Pancreas (tissue), 10 donors: ENCODE measurements at places on chromosomes 16 and 17. TPM values are rescaled to one million over a fixed set of nuclear protein-coding genes. Genes with fewer than 3 reads are reported as not detected.

GRCh38 chr16:10561425-10561824 lies 19.0 kb downstream of the EMP2 start:
- DNase-seq, result no peak

Gene KREMEN2
- 0.16 TPM for total RNA-seq

Gene PLEKHH3
- total RNA-seq, result 26.3 TPM

- no peak for DNase-seq
Measured at GRCh38 chr17:33012522-33013033, 20.9 kb downstream of the SPACA3 start.

Gene UBFD1
- 18.7 TPM for total RNA-seq

Gene RGS11
- 8.0 TPM for total RNA-seq

Gene PIRT
- 0.09 TPM for total RNA-seq

DNA sequence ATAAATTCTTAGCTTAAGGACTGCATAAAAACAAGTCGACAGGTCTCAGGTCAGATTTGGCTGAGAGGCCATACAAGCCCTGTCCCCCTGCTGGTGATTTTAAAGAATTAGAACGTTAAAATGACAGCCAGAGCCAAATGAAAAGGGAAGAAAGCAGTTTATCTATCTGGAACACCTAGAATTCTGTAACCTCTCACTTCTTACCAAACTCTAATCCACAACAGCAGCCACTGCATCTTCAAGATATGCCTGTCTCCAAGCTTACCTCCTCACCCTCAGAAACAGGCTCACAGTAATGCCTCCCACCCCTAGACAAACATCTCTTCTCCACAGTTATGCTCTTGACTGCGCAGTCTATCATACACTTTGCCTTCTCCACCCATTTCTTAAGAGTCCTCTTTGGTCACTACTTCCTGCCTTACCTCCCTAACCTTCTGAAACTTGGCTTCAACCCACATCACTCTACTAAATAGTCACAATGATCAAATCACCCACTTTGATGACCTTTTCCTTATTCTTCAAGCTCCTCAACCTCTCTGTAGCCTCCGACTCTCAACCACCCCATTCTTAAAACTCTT lies 14.2 kb downstream of the ANKFY1 start:
- DNase-seq, result no peak
